IPS-NIHi11 (cell line): ENCODE measurements at places on chromosomes 1 and 21.

DNA sequence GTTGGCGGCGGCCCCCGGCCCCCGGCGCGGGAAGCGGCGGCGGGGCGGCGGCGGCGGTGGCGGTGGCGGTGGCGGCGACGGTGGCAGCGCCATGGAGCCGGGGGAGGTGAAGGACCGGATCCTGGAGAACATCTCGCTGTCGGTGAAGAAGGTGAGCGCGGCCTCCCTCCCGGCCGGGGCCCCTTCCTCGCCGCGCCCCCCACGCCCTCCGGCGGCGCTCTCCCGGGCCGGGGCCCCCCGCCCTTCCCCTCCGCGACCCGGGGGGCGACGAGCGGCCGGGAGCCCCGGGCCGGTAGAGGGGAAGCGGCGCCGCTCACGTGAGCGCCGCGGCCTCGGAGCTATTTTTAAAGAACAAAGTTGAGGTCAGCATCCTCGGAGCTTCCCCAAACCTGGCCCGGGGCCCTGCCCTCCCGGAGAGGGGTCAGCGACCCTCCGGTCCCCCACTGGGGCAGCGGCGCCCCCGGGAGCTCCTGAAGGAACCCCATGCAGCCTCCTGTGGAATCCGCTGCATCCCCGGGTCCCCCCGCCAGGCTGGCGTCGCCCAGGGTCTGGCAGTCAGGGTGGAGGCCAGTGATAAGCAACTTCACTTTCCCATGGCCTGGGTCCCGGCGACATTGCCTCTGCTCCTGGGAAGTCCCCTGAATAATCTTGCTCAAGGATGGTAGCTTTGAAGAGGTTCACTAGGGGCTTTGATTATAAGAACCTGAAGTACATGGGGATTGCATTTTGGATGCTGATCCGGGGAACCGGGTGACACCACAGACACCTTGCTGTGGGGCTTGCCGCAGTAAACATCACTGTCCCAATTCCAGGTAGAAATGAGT lies 560 bp downstream of the PLEKHM2 start:
- peak; percentile 72 for DNase-seq

GRCh38 chr1:8524627-8525157 lies 206.8 kb downstream of the SLC45A1 start:
- no peak for DNase-seq

- no peak for DNase-seq
Measured at GRCh38 chr1:187630653-187631380, 802.1 kb downstream of the PLA2G4A start.

DNA sequence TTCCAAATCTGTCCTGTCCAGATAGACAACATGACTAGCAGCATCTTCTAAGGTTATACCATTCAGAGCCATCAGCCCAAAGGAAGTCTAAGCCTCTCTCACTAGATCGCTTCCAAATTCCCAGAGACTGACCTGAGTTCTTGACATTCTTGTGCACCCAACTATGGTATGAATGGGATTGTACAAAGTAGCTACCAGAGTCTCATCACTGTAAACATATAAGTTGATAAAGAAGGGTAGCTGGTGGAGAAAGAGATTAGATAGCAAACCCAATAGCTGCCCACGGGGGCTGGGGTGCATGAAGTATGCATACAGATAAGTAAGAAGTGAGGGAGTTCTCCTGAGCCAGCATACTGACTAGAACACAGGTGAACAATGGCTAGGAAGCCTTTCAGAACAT lies 180.0 kb downstream of the PLPP3 start:
- DNase-seq = no peak

DNA sequence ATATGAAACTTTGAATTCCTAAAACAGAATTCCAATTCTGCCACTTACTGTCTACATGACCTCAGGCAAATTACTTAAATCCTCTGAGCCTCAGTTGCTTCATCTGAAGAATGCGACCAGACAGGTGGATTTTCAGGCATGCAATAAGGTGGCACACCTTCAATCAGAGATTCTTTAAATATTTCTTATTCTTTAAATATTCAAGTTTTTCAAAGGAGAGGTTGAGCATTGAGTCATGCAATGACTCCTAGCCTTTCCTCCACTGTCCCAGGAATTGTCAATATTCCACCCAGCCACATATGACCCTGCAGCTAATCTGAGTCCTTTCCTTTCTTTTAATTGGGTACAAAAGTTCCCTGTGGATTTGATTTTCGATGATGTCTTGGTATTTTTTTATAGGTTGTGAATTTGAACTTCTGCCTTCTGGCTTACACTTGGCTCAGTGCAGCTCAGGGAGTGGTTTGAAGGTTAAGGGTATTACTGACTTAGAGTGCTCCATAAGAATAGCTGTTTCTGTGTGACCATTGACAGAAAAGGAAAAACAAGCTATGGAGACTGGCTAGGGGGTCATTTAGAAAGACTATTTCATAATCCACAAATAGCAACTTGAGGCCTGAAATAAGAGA lies 52.2 kb upstream of the PRDX6 start:
- DNase-seq = no peak

DNA sequence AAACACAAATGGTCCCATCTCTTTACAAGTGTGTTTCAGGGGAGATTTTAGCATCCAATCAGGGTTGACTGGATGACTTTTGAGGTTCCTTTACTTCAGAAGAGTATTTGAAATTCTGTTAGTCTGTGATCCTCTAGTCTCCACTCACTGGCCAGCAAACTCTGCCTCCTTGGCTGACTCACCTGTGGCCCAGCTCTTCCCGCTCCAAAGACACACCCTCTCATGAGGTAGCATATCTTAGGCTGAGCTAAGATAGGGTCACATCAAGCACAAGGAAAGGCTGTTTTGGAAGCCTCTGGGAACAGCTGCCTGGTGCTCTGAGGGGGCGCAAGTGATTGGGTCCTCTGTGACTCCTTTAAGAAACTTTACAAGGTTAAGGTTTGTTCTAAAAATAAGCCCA lies 102.3 kb upstream of the FGGY start:
- DNase-seq = no peak

DNA sequence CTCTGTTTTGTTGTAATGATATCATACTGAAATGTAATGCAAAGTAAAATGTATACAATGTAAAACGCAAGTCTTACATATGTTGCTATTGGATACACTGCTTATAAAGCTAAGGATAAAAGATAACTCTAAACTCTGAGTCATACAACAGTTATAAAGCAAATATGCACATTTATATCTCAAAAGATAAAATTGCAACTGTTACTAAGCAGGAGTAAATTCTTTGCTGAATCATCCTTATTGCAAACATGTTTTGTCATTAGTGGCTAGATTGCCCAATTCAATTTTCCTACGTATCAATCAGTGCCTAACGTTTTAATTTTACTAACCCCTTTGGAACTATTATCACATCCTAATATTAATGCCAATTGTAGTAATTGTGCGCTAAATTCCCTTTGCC lies 762.9 kb downstream of the LTN1 start:
- no peak for DNase-seq

- DNase-seq = no peak
Measured at GRCh38 chr1:212007886-212008285, 27.5 kb downstream of the INTS7 start.

DNA sequence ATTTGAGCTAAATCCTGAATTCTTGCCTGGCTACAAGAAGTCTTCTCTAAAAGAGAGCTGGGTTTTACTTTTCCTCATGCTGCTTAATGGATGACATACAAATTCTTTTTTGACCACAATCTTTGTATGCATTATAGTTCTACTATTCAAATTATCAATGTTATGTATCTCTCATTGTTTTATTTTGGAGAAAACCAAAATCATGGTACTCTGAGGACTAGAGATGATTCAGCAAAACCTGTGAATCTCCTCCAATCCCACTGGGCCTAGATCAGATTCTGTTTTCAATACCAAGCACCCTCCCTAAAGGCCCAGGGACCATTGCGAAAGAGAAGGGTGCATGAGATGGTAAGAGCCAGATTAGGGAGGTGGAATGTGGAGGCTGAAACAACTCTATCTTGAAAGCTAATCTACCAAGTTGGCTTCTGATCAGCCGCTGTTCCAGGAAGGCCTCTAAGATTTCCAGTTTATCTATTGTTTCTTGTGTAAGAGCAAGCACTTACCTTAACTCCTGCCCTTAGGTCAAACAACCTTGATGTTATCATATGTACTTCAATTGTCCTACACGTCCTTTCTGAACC lies 547.2 kb downstream of the PLPP3 start:
- DNase-seq = no peak

DNA sequence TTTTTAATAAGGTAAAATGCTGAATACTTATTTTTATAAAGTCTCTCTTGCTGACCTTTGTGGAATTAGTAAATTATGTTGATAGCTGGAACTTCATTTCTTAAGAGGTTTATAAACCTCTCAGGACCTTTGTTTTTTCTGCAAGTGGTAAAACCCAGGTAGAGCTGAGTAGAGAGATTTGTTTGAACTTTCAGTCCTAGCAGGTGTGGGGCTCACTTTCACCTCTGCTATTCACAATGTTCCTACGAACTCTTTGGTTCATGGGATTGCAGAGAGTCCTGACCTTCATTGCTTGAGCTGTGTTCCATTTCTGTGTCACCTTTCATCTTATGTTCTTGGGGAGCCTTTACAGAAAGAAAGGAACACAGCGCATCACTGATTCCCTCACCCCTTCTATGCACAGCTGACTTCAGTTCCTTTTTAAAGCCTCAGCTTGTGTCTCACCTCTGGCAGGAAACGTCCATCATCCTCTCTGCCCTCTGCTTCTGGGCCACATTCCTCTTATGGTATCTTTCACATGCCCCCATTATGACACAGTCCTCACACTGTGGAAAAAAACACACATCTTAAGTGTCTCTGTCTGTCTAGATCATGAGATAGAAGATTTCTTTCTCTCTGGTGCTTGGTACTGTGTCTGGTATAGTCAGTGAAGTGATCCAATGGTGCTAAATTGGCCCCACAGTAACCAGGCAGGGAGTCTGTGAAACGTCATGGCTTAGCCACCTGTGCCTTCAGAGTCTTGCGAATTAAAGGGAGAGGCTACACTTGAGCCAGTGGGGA lies 262.5 kb upstream of the B3GALT2 start:
- DNase-seq = no peak
